Right atrium auricular region (tissue), 2 donors: ENCODE measurements at places on chromosomes 16 and 17. TPM values are rescaled to one million over a fixed set of nuclear protein-coding genes. Genes with fewer than 3 reads are reported as not detected.

GRCh38 chr17:35433075-35433894 lies 985 bp upstream of the SLFN12 start:
- peak; percentile 91 for DNase-seq

- no peak for DNase-seq
These were observed 14.1 kb downstream of the TMC5 start for GRCh38 chr16:19431636-19432340.

- DNase-seq, result no peak
These were observed 3.9 kb downstream of the GNAO1 start for GRCh38 chr16:56195151-56195550.

DNA sequence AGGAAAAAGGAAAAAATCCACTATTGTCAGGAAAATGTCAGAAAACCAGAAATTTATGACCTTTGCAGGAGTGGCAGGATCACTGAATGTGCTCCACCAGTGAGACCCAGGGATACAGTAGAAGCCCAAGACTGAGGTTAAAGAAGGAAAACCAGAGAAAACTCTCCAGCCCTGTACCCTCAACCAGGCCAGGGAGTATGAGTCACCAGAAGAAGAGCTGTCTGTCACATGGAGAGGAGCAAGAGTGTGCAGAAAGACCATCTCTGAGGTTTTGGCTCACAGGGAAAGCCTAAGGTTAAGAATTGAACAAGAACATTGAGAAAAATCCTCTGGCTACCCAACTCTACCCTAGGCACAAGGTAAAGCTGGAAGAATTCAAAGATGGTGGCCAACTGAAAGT lies 47.6 kb upstream of the MON1B start:
- no peak for DNase-seq

The PRAC1 gene
- total RNA-seq, result not detected

The SYT17 gene
- total RNA-seq, result 1.8 TPM
